ENCODE measurements at places on chromosomes 11 and 22.

- DNase-seq: no peak
These were observed 10.7 kb downstream of the PPM1F start for GRCh38 chr22:21941921-21942320.

DNA sequence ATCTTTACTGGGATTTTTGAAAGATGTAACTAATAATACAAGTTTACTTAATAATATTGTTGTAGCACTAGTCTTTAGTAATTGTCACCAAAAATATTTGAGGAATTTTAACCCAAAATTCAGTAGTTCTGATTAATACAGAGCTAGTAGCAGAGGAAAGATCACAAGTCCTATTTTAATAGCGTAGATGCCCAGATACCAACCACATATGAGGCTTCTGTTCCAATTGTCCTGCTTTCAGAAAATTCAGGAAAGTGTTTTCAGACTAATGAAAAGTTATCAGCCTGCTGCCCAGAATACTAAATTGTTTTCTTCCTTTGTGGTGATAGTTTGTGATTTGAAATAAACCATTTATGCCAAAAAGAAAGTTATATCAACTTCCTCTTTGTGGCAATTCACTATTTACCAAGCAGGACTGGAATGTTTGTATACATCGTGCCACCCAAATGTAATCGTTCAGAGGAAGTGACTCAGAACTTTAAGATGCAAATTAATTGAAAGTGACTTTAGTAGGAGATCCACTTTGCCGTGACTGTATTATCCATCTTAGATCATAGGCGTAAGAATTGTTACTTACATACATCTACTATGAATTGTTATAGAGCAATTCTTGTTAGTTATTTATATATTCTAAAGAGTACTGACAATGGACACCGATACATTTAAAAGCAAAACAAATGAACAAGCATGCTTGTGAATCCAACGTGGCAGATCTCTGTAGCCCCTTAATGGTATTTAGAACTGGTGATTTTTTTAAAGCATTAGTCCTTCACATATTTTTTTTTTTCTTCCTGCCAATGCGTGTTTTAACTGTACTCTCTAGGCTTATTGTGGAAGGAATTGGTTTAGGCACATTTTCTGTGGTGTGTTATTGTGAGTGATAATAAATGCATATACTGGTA is 231.0 kb downstream of the DDX10 start:
- DNase-seq: no peak

- DNase-seq: no peak
These were observed 42.3 kb downstream of the ANKRD42 start for GRCh38 chr11:83235825-83236224.

- no peak for DNase-seq
These were observed 7.0 kb downstream of the MAP3K11 start for GRCh38 chr11:65606876-65607613.

GRCh38 chr11:134248910-134249480 is 4.2 kb downstream of the THYN1 start:
- no peak for DNase-seq

- DNase-seq: no peak
These were observed 18.2 kb upstream of the SYN3 start for GRCh38 chr22:33076343-33076742.

DNA sequence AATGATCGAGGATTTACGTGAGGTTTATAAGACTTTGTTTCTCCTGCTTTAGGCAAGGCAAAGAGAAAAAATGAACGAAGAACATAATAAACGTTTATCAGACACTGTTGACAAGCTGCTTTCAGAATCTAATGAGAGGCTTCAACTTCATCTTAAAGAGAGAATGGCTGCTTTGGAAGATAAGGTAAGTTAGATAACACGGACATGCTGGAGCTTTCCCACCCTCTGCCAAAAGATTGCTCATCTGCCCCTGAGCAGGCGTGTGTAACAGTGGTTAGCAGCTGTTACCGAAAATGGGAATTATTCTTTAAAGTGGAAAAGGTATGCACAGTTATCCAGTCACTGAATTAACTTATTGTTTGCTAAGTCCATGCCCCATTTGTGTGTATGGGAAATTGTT is 62.8 kb upstream of the CTTN start:
- DNase-seq: no peak

DNA sequence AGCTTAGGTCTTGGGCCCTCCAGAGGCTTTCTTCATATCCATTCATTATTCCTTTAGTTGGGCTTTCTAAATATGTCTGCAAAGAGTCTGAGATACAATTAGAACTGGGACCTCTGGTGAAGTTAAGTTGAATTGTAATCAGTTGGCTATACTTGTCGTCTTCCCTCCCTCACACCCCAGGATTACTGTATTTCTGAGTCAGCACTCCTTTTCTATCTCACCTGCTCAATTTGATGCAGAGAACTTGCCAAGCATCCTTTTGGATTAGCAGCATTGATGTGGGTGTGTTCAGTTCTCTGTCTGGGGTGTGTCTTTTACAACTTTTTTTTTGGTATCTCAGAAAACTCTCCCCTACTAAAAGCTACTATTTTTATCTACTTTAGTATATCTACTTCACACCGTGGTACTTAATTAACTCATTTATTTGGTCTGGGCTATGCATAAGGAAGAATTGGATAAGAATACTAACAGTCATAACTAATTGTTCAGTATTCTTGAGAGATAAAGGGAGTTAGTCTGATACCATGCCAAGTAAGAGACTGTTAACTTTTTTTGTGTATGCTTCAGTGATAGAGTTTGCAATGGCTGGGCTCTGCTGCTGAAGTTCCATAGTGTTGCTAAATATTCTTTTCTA is 15.1 kb downstream of the CTNND1 start:
- no peak for DNase-seq

GRCh38 chr11:59615120-59615636 is 396 bp downstream of the OSBP start:
- no peak for DNase-seq

DNA sequence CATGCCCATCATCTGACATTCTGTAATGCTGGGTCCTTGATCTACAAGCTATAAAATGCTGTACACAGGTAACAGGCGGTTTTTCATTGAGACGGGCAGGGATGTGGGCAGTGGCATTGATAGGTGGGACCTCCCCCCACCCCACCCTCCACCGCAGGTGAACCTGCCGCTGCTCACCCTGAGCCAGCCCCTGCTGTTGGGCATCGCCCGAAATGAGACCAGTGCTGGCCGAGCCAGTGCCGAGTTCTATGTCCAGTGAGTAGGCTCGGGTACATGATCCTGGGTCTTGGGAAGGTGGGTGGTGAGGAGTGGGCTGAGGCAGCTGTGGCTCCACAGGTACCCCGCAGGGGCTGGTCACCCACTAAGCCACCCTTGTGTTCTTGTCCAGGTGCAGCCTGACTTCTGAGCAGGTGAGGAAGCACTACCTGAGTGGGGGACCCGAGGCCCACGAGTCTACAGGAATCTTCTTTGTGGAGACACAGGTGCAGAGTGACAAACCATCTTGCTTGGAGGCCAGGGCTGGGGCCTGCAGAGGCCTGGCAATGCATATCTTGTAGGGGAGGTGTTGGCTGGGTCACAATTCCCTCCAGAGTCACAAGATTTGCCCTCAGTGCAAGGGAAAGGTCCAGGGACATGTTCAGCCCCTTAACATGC is 1.1 kb upstream of the DNAJC4 start:
- no peak for DNase-seq

- DNase-seq: no peak
These were observed 6.5 kb upstream of the APOBEC3H start for GRCh38 chr22:39090426-39091064.

DNA sequence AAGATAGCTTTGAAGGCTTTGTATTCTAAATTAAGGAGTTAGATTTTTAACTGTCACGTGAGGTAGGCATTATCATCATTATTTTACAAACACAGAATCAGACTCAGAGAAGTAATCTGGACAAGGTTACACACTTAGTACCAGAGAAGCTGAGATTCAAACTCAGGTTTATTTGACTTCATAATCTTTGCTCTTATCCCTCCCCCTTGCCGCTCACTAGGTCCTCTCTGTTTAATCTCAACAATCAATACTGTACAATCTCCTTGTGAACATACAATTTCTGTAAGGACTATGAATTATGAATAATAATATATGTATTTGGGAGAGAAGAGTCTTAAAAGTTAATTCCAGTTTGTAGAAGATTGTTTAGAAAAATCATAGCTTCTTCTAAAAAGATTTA is 5.2 kb upstream of the DNAJB7 start:
- DNase-seq: no peak

GRCh38 chr22:44368611-44369292 is 56.0 kb upstream of the SHISAL1 start:
- DNase-seq: no peak

DNA sequence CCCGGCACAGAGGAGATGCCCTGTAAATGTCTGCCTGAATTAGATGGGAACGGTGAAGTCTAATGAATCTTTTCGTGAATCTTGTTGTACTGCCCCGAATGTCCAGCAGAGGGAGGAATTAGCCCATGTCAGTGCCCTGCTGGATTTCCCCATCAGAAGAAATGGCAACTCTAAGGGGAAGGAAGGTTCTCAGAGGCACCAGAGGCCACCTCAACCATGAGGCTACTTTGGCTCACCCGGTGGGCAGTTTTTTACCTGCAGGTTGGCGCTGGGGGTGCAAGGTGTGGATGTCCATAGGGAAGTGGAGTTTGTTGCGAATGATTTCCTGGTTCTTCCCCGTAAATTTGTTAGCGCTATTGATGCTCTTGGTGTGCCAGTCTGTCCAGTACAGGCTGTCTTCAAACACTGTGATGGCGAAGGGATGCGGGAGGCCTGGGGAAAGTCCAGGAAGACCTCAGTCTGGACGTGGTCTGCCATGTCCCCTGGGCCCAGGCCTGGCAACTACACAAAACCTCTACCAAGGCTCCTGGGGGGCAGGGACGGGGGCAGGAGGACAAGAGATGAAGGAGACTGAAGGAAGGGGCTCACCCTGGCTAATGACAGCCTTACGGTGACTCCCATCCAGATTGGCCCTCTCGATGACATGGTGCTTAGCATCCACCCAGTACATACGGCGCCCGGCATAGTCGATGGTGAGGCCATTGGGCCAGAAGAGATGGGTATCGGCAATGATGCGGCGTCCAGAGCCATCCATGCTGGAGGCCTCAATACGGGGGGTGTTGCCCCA is 28.5 kb downstream of the LRP4 start:
- peak; percentile 15 for DNase-seq

DNA sequence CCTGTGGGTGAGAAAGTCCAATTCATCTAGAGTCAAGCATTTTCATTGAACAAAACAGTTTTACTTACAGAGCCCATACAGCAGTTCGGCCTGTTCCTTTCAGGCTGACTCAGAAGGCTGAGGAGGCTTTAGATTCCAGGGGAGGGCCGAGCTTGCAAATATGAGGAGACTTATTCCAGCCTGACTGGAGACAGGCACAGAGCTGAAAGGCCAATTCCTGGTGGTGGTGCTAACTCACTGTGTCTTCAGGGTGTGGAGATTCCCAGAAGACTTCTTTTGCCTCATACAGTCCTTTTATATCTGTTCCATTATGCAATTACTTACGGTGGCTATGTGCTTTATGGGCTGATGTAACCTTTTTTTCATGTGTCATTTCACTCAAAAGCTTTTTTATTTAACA is at the start of gene OR51E2:
TSS of gene OR51E2 (minus strand) at position 269 of the 400 bp plus-strand sequence. CDS start 15,142 bp downstream, outside the sequence.
- no peak for DNase-seq

GRCh38 chr11:8100158-8100557 is 19.1 kb downstream of the TUB start:
- no peak for DNase-seq

DNA sequence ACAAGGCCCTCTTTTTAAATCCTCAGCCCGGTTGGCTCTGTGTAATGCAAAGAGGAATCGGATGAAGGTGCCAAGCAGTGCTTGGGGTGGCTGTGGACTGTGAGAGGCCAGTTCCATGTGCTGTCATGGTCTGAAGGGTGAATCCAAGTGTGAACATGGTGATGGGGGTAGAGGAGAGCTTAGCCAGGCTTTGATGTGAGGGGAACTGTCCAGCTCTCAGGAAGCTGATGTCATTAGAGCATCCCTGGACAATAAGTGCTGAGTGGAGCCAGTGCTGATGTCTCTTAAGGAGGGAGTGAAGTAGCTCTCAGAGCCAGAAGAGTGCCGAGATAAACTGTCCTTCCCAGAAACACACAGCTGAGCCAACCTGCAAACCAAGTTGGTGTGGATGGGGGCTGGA is 53.6 kb downstream of the NAV2 start:
- no peak for DNase-seq

- DNase-seq: no peak
These were observed 510.4 kb downstream of the NELL1 start for GRCh38 chr11:21179770-21180169.

DNA sequence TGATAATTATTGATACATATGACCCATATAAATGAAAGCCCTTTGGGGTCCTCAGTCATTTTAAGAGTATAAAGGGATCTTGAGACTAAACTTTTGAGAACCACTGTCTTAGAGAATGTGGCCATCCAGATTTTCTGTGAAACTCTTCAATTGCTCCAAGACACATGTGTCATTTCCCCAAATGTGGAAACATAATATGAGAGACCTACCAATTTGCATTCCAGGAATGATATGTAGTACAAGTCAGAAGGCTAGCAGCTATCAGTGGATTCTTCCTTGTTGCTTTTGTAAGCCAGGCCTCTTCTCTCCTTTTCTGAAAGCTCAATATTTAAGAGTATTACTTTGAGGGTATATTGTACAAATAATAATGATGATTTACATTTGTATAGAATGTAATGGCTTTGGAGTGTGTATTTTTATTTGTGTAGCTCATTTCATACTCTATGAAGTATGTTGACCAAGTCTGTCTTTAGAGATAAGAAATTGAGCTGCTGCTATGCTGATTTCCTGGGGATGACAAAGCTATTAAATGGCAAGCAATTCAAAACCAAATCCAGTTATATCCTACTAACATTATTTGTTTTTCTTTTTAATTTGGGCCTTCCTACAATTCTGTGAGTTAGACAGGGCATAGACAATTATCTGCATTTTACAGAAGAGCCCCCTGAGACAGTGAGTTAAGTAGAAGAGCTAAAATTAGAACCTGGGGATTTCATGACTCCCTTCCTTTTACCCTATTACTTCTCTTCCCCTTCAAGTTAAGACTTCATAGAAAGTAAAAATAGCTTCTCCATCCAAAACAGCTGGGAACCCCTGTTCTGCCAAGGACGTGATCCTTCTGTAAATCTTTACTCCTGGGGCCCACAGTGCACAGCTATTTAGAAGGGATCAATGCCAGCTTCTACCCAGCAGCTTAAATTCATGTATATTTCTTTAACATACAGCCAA is 131.9 kb downstream of the WNT11 start:
- no peak for DNase-seq

GRCh38 chr11:66858186-66858938 is 1.5 kb downstream of the LRFN4 start:
- DNase-seq: no peak
